ENCODE measurements at places on chromosomes 12 and 14.

- DNase-seq = peak; percentile 53
These were observed 351.0 kb downstream of the NAV3 start for GRCh38 chr12:78181544-78182162.

GRCh38 chr12:14795028-14795448 is 8.2 kb downstream of the WBP11 start:
- DNase-seq = peak; percentile 37

DNA sequence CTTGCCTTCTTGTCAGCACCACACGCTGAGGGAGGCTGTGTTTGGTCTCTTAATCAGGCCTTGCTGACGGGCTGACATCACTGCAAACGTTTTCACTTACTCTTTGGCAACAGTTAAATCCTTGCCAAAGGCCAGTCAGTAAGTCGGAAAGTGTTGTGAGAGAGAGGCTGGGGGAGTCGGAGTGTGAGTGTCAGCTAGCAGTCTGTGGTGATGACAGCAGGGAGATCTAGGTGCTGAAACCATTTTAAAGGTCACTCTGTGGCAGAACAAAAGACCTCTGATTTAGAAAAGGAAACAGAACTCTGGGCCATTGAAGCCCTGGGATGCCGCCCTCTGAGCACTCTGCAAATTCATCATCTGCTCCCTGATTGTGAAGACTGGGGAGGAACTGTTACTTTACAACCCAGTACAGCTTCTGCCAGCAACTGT is 143.5 kb downstream of the PAX9 start:
- peak; percentile 25 for DNase-seq

DNA sequence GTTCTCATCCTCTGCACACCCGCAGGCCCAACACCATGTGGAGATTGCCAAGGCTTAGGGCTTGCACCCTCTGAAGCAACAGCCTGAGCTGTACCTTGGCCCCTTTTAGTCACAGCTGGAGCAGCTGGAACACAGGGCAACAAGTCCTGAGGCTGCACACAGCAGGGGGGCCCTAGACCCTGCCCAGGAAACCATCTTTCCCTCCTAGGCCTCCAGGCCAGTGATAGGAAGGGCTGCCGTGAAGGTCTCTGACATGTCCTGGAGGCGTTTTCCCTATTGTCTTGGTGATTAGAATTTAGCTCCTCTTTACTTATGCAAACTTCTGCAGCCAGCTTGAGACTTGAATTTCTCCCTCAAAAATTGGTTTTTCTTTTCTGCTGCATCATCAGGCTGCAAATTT is 373.5 kb upstream of the CLEC14A start:
- DNase-seq = no peak

GRCh38 chr14:36834293-36834692 is 172.6 kb downstream of the PAX9 start:
- DNase-seq = no peak

DNA sequence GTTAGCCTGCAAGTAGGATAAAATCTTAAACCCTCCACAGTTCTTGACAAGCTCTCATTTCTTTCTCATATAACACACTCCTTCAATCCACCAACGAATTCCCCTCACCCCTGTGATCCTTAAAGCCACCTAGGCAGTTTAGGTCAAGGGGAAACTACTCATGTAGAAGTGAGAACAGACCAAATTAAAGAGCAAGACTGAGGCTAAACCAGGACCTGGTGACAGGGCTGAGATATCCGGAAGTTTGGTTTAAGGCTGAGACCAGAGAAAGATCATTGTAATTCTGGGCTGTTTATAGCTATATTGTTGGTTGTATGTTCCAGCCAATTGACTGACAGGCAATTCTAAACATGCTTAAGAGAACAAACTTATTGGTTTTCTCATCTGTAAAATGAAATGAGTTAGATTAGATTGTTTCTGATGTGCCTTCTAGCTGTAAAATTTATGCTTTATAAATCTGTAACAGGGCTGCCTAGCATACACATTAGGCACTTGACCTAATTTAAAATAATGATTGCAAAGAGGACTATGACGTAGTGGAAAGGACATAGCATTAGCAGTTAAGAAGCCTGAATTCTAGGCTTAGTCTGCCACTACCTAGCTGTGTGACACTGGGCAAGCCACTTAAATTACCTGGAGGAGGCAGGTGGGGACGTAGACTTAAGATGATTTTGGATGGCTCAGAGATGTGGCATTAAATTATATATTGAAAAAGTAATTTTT is 53.9 kb upstream of the PTGR2 start:
- DNase-seq = no peak

DNA sequence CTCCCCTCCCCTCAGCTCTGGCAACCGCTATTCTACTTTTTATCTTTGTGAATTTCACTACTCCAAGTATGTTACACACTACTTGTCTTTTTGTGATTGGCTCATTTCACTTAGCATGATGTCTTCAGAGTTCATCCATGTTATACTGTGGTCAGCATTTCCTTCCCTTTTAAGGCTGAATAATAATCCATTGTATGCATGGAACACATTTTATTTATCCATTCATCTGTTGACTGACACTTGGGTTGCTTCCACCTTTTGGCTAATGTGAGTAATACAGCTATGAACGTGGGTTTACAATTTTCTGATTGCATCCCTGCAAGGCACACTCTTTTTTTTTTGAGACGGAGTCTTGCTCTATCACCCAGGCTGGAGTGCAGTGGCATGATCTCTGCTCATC is 53.0 kb upstream of the FUT8 start:
- DNase-seq = no peak

- DNase-seq = no peak
These were observed 357 bp downstream of the HOMEZ start for GRCh38 chr14:23285530-23286019.

DNA sequence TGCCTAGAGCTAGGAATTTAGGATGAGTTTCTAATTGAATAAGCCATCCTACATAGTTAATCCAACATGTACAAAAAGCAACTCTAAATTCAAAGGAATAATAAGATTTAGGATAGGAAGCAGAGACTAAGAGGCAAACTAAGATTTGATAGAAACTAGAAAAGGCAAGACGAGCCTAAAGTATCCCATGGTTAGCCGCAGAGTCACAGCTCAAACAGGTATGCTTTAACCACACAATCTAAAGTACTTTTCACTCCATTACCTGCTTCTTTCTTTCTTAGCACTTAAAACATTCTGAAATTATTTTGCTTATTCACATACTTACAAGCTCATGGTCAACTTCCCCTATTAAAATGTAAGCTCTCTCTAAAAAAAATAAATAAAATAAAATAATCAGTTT is 51.8 kb downstream of the OTOGL start:
- no peak for DNase-seq

GRCh38 chr12:42910656-42911055 is 321.1 kb upstream of the PRICKLE1 start:
- no peak for DNase-seq

- DNase-seq = no peak
These were observed at the start of gene PROX2 for GRCh38 chr14:74875941-74876913. Gene PROX2, minus strand, starts transcription at chr14:74876145. Its CDS starts 12,311 bp downstream, at chr14:74863834.

- DNase-seq = no peak
These were observed 246.4 kb downstream of the C12orf50 start for GRCh38 chr12:87782838-87783237.

- no peak for DNase-seq
These were observed 178.9 kb upstream of the FKBP4 start for GRCh38 chr12:2615665-2616402.

GRCh38 chr14:71049435-71050133 is 142.3 kb downstream of the PCNX1 start:
- DNase-seq = peak; percentile 5

DNA sequence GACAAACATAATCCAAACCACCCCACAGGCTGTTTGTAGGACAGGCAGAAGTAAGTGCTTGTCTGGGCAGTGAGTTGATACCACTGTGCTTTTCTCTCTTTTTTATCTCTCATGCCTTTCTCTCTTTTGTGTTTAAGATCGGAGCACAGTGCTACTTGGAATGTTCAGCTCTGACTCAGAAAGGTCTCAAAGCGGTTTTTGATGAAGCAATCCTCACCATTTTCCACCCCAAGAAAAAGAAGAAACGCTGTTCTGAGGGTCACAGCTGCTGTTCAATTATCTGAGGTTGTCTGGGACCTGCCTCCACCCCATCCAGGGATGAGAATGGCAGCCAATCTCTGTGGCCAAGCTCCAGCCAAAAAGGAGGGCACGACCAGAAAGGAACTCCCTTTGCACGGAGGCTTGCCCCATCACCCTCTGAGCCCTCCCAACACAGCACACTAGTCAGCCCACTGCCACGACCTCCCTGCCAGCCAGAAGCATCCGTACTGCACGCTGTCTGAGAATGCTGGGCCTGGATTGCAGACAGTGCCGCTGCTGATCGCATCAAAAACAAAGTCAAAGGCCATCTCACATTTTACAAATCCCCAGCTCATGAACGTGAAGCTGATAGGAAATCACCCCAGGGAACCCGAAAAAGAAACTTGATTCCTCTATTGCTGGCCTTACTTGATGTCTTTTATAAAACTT is 27.8 kb downstream of the GPHB5 start:
- no peak for DNase-seq

DNA sequence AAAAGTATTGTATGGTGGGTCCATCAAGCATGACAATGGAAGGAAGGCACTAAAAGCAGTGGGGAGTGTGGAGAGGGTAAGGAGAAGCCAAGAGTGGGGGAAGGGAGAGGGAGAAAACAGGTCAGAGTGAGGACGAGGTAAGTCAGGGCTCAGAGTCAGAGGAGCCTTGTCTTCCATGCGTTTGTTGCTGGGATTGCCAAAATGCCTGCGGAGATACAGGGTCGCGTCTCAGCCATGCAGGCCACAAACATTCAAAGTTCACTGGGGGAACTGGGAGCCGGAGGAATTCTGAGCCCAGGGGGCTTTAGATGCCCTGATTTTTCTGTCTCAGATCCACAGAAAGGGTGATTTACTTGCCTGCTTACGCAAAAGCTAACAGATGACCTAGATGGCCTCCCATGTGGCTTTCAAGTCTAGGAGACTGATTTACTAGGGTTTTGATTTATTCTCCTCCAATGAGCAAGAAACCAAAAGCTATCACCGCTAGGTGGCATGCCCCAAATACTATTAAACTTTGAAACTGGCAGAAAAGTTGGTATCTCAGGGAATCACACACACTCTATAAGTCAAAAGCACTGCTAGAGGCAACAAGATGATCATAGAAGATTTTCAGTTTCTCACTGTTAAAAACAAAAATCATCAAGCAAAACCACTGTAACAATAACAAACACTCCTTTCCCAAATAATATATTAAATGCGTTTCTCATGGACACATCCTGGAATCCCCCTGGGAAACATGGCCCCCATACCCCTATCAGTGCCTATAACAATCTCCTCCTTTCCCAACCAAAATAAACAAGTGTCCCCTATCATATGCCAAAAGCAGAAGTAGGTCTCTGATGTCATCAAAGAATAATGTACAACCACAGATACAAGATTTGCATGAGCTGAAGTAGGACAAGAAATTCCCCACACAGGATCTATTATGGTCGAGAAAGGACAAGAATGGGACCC is 26.6 kb upstream of the MDM1 start:
- DNase-seq = peak; percentile 89

- no peak for DNase-seq
These were observed 9.5 kb upstream of the PGF start for GRCh38 chr14:74964787-74965485.

GRCh38 chr12:110355073-110355472 is 48.4 kb downstream of the ANAPC7 start:
- DNase-seq = no peak

DNA sequence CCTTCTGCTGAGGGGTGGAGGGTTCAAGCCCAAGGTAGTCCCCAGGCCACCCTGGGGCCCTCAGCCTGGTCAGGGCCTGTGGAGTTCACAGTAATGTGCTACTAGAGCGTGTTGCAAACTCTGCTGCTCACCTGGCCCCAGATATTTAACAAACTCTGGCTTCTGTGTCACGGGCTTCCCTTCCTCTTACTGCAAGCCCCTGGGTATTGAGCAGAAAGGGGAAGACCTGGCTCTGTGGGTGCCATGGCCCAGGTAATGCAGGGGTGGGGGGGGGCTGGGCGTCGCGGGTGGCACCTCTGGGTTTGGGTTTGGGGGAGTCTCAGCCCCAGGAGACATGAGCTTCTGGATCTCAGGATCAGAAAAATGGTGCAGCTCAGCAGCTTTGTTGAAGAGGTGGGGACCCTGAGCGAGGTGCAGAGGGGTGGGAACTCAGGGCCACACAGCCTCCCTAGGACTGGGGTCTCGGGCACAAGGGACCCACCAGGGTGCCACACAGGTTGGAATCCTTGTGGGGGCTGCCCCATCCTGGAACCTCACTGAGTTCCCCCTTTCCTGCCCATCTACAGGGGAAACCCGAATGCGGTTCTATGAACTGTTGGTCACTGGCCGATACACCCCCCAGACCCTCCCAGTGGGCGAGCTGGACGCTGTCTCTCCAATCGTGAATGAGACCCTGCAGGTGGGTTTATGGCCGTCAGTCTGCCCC is 4.0 kb downstream of the SETD1B start:
- DNase-seq = no peak

DNA sequence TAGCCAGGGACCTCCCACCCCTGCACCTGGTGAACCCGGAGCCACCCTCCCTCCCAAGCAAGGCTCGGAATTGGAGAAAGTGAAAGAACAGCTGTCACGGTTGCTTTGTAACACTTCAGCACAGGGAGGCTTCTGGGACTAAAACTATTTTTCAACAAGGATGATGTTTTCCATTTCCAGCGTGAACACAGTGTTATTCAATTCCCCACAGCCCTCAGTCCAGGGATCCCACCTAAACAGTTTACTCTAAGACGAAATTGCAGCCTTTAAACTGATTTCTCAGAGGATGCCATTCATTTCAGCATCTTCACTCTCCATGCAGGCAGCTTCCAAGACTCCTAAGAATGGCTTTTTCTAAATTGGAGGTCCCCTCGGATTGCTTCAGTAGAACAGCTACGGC is 229.2 kb downstream of the SLC15A4 start:
- no peak for DNase-seq

- no peak for DNase-seq
These were observed 197.6 kb downstream of the SLC38A4 start for GRCh38 chr12:46628176-46628575.

GRCh38 chr12:110079477-110080400 is 31.4 kb upstream of the C12orf76 start:
- DNase-seq = peak; percentile 21

- no peak for DNase-seq
These were observed 84.6 kb downstream of the KSR2 start for GRCh38 chr12:117884161-117884560.

DNA sequence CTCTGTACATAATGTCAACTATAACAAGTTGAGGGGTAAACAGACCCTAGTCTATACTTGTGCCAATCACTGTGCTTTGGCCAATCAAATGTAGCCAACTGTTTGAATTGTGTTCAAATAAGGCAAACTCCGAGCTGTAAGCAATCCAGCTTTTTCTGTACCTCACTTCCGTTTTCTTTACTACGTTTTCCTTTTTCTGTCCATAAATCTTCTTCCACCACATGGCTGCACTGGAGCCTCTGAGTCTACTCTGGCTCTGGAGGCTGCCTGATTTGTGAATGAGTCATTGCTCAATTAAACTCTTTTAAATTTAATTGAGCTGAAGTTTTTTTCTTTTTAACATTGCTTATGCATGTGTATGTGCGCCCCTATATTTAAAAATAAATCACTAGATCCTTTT is 29.7 kb downstream of the CLEC1A start:
- DNase-seq = peak; percentile 59

Data from umbilical cord (tissue), 2 donors.